PC-9 (cell line): ENCODE measurements at places on chromosomes 1 and 21. TPM values are rescaled to one million over a fixed set of nuclear protein-coding genes. Genes with fewer than 3 reads are reported as not detected.

TAS1R3 gene
- total RNA-seq, result 0.57 and 1.2 TPM in 2 replicates

OLFML3 gene
- 0.45 and 0.52 TPM in 2 replicates for total RNA-seq

SELE gene
- not detected in 2 replicates for total RNA-seq

GRCh38 chr1:187654635-187655034 is 825.9 kb downstream of the PLA2G4A start:
- no peaks in the 10 kb centered on the region for H3K36me3 ChIP-seq
- H3K4me1 ChIP-seq, result no peaks in the 10 kb centered on the region
- no peak overlapping the region for H3K27ac ChIP-seq
- H3K27me3 ChIP-seq, result no peaks in the 10 kb centered on the region
